Erythroblast (primary cell): ENCODE measurements at places on chromosomes 12 and 14.

DNA sequence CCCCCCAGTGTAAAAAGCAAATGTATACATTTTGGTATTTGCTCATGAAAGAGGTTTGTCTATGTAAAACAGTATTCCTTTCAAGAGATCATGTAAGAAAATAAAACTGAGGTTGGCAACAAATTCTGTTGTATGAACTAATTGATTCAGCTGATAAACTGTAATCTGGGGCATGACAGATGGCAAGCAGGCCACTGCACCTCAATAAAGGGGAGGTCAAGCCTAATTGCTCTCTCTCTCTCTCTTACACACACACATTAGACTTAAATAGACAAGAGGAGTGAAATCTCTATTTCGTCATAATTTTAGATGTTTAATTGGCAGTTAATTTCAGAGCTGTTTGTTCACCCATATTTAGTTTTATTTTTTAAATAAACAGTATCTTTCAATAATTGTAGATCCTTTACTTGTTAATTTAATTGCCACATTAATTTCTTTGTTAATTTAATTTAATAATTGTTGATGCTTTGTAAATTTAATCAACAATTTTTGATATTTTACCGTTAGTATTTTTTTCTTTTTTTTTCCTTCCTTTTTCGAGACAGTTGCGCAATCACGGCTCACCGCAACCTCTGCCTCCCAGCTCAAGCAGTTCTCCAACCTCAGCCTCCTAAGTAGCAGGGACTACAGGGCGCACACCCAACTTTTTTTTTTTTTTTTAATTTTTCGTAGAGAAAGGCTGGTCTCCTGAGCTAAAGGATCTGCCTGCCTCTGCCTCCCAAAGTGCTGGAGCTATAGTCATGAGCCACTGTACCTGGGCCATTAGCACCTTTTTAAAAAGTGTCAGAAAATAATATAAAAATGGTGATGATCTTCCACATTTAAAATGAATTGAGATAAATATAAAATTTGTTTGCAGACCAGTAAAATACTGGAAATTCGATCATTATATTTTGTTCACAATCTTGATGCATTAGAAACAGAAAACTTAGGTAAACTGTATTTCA is 577.7 kb downstream of the SLC16A7 start:
- DNase-seq, result peak; percentile 53

DNA sequence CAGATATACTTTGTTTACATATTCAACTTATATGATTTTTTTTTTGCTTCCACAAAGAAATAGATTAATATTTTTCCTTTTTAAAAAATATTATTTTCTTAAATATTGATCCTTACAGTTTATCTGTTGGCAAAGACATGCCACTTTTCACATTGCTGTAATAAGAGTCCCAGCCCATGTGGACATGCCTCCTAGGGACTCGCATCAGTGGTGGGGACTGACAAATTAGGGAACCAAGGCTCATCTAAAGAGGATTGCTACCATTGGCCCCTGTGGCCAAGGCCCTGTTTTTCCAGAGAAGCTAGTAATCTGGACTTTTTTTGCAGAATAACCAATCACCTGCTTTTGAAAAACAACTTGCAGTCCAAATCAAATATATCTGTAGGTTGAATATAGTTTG is 27.8 kb upstream of the BMAL2 start:
- DNase-seq, result no peak

GRCh38 chr14:51024377-51024776 is 70.5 kb downstream of the TRIM9 start:
- no peak for DNase-seq

GRCh38 chr14:34013721-34014060 is 62.8 kb upstream of the EGLN3 start:
- DNase-seq, result no peak

DNA sequence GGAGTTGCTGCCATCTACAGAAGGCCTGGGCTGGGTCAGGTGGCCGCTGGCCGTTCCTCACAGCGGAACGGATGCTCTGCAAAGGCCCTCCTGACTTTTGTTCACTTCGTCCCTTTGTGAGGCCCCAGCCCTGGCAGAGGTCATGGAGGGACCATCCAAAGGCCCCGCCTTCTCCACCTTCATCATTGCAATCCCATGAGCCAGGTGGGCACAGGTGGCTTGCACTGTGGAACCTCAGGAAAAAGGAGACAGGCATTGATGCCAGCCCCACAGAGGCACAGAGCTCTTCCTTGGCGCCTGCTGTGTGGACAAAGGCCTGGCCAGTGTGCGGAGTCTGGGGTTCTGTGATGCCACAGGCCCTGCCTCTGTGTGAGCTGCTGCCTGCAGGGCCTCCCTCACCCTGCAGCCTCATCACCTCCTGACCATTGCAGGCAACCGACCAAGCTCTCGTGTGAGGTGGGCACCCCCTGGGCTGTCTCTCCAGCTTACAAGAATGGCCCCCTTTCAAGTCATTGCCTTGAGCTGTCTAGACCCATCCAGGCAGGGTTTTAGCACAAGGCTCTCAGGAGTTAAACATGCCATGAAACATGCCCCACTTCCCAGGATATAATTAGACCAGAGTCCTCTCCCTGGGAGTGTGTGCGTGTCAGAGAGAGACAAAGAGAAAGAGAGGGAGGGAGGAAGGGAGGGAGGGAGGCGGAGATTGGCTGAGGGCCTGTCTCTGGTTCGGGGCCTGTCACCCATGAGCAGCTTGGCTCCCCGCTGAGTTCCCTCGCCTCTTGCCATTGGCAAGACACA is 19.3 kb downstream of the NFKBIA start:
- DNase-seq, result no peak

- no peak for DNase-seq
Observed at GRCh38 chr14:102835959-102836358, 58.7 kb downstream of the TRAF3 start.

DNA sequence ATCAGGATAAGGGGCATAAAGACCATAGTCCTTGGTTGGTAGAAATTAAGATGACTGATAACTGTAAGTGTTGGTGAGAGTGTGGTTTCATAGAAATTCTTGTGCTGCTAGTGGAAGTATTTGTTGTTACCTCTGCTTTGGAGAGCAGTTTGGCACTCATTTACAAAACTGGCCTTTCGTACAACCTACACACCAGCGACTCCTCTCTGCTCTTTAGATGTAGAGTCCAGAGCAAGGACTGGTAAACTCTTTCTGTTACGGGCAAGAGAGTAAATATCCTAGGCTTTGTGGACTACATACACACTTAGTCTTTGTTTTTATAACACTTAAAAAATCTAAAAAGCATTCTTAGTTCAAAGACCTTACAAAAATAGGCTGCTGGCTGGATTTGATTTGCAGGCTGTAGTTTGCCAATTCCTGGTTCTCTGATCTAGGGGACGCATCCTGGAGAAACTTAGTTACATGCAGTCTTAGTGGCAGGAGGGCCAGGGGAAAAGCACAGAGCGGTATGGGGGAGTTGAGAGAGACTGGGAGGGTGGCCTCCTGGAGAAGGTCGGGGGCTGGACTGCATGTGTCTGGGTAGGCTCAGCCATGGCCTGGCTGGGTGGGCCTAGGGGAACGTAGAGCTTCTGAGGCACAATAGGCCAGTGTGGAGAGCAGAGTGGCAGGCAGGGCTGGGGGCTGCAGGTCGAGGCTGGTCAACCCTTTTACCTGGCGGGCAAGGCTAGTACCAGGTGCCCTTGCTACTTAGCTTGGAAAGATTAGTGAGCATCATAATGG is 55.3 kb upstream of the AMN start:
- no peak for DNase-seq

DNA sequence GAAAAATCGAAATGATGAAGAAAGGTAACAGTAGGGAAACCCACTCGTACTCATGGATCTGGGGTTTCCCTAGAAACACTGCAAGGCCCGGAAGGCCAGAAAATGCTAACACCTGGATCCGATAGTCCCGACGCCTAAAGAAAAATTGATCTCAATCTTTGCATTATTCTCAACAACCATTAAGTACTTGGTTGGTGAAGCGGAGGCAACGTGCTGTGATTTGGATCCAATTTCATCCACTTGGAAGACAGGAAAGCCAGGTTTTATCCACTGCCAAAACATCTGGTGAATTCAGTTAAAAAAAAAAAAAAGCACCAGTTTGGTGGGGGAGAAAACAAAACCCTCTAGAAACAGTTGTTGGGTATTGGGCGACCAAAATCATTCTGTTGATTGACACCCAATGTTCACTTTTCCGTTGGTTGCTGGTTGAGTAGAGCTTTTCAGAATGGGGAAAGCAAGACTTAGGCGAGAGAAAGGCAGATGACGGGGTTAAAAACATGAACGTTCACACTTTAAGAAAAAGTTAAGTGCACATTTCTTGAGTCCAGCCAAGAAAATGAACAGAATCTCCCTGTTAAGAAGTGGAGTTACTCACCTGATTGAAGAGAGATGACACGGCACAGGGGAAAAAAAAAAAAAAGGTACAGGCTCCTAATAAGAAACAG is 41.9 kb upstream of the MED13L start:
- DNase-seq, result no peak

DNA sequence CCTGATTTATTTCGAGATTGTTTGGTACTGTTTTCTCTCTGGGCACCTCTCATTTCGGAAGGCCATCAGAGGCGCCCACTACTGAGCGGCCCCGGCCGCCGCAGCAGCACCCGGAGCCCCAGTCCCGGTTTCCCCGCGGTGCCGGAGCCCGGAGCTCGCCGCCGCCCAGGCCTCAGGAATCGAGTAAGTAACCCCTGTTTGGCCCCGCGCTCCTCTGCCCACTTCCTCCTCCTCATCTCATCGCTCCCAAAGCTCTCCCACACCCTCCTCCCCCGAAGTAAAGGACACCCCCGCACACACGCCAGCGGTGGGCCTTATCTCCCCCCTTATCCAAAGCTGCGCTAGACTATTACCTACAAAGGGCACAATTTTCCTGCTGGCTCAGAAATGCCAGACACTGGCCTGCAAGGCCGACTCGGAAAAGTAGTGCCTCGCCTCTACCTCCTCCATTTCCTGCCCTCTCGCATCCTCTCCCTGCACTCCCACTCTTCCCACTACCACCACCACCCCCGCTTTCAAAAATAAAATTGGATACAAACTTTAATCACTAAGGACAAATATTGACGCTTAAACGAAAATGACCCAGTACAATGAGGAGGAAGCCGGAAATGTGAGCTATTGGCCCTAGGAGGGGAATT is 637 bp upstream of the FOXG1 start:
- DNase-seq, result no peak

DNA sequence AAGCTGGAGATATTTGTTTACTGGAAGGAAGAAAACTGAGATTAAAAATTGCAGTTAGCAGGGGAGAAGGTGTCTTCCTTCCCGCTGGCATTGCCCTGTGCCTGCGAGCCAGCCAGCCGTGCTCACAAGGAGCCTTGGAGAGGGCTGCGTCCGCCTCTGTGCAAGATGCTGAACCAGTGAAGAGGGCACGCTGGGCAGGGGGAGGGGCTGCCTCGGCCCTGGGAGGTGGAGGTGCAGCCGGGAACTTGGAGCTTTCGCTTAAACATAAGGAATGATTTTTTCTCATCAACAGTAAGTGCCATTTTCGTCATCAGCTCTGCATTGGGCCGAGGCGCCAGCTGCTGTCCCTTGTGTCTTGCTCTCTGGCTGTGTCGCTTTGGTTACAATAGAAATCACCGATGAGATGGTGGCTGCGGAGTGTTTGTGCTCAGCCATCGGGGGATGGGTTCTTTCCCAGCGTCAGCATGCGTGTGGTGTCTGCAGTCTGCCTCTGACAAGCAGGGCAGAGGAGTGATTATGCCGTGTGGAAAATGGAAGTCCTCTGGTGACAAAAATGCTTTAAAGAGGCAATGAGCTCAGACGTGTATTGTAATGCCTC is 97.3 kb downstream of the ESR2 start:
- peak; percentile 14 for DNase-seq

- DNase-seq, result peak; percentile 84
Observed at GRCh38 chr12:122079033-122079531, 526 bp downstream of the MLXIP start.

DNA sequence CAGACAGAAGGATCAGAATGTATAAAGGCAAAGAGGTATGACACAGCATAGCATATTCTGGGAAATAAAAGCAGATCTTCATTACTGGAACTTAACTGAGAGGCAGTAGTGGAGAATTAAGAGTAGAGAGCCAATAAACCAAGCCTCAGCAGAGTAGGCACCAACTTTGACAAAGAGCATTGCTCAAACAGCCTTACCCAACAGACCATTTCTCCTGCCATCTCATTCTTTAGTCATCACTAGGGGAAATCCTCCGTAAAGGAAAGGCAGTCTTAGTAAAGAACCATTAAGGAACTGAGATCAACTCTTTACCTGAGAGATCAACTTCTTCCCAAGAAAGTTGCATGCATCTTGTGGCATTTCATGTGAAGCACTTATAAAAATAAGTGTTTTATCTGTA is 36.6 kb downstream of the SENP1 start:
- no peak for DNase-seq

GRCh38 chr14:89330236-89331002 is 86.6 kb downstream of the FOXN3 start:
- DNase-seq, result no peak

DNA sequence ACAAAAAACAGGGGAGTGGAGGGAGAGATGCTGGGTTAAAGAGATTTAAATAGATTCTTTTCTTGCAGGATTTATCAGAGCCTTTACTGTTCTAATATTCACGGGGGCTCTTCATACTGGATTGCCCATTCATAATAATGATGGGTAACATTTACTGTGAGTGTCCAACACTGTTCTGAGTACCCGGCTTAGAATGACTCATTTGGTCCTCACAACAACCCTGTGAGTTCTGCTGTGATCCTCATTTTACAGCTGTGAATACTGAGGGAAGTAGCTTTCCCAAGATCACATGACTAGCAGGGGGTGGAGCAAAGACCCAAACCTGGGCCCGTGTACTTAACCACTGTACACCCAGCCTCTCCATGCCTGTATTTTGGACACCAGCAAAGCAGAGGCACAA is 113.4 kb downstream of the NT5DC3 start:
- no peak for DNase-seq

- DNase-seq, result no peak
Observed at GRCh38 chr12:44863867-44864266, 12.2 kb downstream of the NELL2 start.

GRCh38 chr12:52901715-52902541 is 2.9 kb downstream of the KRT8 start:
- DNase-seq, result no peak

DNA sequence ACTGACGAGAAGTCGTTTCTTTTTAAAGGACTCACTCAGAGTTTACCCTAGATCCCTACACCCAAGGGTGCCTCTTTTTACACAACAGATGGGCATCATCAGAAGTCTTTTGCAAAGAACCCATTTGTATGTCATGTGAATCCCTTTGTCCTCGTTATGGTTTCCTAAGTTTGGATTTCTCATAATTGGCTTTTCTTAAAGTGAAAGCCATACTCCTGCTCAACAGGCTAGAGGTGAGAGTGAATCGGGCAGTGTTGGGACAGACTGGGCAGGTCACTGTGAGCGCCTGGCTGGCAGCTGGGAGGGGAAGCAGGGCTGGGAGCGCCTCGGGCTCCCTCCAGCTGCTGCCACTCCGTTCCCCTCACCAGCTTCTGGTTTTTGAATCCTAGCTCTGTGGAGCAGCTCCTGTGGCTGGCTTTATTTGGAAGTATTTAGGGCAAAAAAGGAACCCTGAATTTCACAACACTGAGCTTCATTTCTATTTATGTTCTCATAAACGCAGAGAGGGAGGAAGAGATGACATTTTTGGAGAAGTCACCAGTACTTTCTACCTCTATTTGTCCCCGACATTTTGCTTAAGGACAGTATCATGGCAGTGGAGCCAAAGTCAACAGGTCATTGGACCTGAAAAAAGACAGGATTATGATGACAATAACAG is 63.8 kb upstream of the ACTN1 start:
- DNase-seq, result no peak

GRCh38 chr14:68376067-68376779 is 416.6 kb downstream of the ZFP36L1 start:
- no peak for DNase-seq
